ENCODE measurements at places on chromosomes 1 and 21.

DNA sequence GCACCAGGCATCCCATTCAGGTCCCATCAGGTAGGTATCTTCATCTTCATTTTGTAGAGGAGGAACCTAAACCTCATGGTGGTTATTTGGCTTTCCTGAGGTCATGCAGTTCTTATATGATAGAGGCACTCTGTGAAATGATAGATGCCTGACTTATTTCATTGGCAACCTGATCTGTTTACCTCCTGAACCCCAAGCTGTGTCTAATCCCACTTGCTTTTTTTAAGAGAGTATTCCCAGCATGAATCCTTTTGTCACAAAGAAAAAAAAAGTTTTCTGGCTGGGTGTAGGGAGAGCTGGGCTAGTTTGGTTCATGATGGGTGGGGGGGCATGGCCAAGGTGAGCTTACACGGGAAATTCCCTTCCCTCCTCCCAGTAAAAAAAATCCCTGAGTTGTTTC, 154.2 kb downstream of the TENT5C start:
- DNase-seq = no peak

GRCh38 chr1:235702412-235702811, 52.8 kb upstream of the GNG4 start:
- DNase-seq = no peak

- DNase-seq = no peak
Measured at GRCh38 chr1:18711536-18712251, 81.0 kb downstream of the PAX7 start.

GRCh38 chr1:24441996-24442668, 26.5 kb downstream of the NIPAL3 start:
- DNase-seq = no peak

DNA sequence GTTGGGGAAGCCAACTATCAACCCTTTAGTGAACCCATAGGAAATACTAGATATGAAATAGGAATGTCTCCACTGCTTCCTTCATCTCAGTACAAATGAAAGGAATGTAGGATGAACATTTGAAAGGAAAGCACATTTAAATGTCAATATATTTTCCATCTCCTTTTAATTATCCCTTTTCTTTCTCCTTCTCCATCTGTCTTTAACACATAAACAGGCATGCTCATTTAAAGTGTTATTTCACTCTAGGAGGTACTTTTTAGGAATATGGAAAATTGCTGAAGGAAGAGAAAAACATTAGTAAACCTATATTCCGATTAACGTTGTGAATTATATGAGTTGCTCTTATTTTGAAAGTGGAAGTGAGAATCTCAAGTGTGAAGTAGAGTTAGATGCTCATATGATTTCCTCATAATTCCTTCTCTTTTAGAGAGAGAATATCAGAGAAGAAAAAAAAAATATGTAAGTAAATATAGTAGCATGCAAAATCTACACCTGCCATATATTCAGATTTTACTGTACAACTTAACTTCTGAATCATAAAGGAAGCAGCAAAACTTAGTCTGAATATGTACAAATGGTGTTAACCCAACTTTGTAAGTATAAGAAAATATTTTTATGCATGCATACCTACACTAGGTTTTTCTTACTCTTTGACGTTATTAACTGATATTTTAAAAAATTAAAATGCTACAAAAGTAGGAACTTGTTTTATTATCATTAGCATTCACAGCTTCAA, 406.9 kb upstream of the B3GALT2 start:
- no peak for DNase-seq

DNA sequence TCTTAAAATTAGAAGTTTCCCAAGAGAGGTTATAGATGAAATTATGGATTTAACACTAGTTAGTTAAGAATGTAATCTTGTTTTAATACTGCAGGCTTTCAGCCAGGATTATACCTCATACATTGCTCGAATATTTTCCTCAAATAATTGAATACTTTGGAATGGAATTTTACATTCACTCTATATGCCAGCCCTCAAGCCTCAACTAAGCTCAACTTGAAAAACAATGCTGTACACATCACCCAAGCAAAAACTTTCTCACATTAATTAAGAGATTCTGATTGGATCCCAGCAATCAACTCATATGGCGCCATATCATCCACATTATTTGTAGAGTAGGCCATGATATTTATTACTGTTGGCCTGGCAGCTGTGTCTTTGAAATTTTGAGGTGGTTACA, 710.7 kb upstream of the ADAMTS5 start:
- no peak for DNase-seq

- no peak for DNase-seq
Measured at GRCh38 chr1:1911350-1912041, 3.6 kb upstream of the CALML6 start.

DNA sequence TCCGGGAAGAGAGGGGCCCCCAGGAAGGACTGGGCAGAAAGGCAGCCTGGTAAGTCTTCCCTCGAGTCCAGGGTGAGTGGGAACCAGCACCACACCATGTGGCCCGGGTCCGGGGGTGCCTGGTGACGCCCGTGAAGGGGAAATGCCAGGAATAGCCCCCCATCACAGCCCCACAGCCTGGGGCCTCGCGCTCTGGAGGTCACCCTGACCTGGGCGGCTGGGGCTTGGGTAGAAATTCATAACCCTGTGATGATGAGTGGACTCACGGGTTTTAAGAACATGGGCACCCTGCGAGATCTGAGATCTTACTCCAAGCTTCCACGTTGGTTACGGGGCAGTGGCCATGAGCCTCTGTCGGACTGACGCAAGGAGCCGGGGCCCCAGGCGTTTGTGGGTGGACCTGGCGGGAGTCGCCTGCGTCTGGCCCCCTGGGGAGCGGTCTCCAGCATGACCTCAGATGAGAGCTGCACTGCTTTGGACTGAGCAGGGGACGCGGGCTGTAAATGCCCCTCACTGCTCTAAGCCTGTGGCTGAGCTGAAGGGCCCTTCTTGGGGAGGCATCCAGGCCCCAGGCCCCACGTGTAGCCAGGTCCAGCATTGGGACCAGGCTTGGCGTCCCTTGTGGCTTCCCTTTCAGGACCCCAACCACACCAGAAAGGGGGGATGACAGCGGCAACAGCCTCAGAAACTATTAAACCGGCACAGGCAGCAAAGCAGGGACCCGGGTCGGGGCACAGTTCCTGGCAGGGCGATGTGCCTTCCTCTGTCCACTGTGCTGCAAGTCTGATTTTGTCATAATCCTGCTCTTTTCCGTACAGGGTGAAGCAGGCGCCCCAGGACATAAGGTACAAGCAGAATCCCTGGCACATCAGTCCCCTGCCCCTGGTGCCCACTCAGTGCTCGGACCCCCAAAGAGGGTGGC, 60.0 kb downstream of the SLC19A1 start:
- no peak for DNase-seq

- DNase-seq = no peak
Measured at GRCh38 chr1:184577319-184577718, 177.3 kb downstream of the EDEM3 start.

GRCh38 chr1:226226601-226227000, 3.1 kb downstream of the MIXL1 start:
- no peak for DNase-seq

DNA sequence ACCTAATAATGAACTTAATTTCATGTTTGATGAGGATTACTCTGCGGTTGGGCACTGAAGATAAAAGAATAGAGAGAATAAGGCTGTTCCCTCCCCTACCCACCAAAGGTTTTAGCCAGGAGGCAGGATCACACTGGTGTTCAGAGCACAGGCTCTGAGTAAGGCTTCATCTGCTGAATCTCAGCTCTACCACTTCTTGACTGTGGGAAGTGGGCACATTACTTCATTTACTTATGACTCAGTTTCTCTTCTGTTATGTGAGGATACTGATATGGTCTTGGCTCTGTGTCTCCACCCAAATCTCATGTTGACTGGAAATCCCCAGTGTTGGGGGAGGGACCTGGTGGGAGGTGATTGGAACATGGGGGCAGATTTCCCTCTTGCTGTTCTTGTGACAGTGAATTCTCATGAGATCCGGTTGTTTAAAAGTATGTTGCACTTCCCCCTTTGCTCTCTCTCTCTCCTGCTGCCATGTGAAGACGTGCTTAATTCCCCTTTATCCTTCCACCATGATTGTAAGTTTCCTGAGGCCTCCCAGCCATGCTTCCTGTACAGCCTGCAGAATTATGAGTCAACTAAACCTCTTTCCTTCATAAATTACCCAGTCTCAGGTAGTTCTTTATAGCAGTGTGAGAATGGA, 79.7 kb downstream of the SMYD2 start:
- no peak for DNase-seq

- DNase-seq = no peak
Measured at GRCh38 chr1:211101481-211101880, 32.5 kb downstream of the KCNH1 start.

DNA sequence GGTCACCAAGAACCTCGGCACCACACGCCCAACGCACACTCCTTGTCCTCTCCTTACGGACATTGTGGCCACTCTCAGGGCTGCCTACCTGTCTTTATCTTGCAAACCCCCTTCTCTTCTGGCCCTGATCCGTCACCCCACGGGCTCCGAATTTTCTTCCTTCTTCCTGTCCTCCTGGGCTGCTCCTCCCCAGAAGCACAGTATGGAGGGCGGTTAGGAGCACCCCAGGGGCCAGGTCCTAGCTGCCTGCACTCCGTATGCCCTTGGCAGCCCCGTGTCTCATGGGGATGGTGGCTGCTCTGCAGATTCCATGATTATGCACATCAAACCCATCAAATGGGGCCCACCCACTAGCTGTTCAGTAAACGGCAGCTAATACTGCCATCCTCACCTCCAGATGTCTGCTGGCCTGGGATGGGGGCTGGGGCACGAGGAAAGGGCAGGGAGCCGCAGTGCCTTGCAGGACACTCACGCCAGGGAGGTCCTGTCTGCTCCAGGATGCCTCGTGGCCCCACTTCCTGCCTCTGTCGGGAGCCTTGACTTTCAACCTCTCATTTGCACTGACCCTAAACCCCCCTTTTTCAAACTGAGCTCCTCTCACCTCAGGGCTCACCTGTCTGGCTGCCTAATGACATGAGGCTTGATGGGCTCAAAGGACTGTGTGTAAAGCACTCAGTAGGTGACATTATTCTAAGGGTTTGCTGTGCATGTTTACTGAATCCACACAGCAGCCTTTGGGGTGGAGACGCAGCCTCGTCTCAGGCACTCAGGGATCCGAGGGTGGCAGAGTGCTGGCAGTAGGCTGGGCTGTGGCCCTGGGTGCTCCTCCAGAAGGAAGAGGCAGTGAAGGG, 4.4 kb downstream of the TTC34 start:
- no peak for DNase-seq

DNA sequence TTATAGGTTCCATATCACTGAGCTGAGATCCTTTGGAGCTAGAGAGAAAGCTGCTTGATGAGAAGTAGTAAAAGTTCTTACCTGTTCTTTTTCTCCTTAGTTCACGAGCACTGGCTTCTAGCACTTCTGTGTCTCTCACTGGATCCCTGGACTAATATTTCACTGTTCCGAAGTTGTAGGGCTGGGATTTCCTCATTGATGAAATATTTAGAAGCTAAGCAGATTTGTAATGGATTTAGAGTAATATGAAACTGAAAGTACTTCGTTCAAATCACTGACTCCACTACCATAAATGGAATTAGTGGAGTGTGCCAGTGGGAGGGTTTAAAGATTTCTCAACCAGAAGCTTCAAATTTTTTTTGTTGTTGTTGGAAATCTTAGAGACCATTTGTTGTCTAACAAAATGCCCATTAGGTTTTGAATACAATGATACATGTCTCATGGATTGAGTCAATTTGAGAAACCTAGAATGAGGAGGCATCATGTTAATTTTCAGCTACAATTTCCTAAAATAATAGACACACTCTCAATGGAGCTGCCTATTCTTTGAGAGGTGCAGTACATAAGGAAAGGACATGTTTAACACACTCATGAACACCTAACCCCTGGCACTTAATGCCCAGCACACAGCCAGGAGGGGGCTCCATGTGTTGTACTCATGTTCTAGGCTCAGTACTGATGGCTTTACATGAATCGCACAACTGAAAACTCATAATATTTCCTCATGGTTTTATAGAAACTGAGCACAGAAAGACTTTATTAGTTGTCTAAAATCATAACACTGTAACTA, at the start of gene GBP1:
Gene GBP1, minus strand, starts transcription at position 130 of the 790 bp plus-strand sequence. CDS start 1,974 bp downstream, outside the sequence.
- peak; percentile 100 for DNase-seq

DNA sequence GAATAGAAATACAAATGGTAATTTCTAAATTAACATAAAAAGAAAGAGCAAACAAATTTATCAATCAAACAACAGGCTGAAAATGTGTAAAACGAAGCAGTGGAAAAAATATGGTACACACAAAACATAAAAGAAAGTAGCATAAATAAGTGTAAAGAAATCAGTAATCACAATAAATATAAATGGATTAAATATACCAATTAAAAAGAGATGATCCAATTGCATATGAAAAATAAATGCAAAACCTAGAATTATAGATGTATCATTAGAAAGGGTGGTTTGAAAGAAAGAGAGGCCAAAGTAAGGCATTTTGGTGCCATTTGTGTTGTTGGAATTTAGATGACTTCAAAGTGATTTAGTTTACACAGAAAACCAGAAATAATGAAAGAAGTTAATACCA, 202.2 kb downstream of the PTBP2 start:
- no peak for DNase-seq

- DNase-seq = no peak
Measured at GRCh38 chr1:79042539-79042938, 36.0 kb upstream of the ADGRL4 start.

DNA sequence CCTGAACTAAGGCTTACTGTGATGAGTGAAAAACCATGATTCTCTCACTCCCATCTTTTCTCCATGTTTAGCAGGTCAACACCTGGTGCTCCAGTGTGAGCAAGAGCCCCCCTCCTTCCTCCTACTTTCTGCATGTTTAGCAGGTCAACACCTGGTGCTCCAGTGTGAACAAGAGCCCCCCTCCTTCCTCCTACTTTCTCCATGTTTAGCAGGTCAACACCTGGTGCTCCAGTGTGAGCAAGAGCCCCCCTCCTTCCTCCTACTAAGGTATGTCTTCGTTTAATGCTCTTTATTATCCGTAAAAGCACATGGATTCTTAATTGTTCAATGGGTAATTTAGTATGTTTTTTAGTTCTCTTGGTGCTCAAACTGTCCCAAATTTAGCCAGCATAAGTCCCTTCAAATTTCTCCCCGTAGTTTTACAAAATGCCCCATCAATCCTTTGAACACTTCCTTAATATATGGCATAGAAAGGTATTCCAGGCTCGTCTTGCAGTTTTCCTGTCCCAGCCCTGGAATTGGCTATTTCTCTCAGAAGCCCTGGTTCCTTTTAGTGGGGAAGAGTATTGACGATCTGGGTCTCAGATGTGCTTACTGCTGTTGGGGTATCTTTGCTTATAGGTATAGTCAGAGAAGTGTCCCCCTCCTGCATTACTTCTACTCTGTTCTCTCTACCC, 760.8 kb upstream of the TPTE start:
- no peak for DNase-seq

GRCh38 chr1:15740924-15741850, 1.1 kb upstream of the TMEM82 start:
- peak; percentile 53 for DNase-seq

- no peak for DNase-seq
Measured at GRCh38 chr1:204221271-204221670, 7.5 kb upstream of the GOLT1A start.

GRCh38 chr1:109393617-109394233, 4.0 kb downstream of the SORT1 start:
- DNase-seq = no peak

DNA sequence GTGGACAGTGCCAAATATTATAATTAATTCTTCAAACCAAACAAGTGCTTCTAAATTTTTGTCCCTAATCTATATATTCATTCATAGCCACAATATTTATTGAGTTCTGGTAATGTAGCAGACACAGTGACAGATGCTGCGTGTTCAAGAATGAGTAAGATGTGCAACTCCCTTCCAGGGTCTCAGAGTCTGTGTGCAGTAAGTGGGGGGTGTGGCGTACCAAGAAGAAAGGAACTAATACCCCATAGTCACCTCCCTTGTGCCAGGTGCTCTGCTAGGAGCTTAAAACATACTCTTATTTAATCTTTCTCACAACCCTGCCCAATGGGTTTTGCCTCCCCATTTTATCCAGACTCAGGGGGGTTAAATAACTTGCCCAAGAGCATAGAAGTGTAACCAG, 358.7 kb downstream of the BARHL2 start:
- DNase-seq = no peak

Measured in suppressor macrophage treated with lipopolysaccharide for 1 hour (primary cell).